ENCODE measurements at places on chromosomes 11 and 22.

DNA sequence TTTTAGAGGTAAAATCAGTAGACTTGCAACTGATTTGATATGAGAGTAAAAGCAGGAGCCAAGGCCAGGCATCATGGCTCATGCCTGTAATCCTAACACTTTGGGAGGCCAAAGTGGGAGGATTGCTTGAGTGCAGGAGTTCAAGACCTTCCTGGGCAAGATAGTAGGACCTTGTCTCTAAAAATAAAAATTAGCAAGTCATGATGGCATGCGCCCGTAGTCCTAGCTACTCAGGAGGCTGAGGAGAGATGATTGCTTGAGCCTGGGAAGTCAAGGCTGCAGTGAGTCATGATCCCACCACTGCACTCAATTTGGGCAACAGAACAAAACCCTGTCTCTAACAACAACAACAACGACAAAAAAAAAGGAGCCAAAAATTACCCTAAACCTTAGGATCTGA, 13.5 kb downstream of the SGSM3 start:
- DNase-seq = no peak

GRCh38 chr11:115423728-115424459, 80.3 kb downstream of the CADM1 start:
- no peak for DNase-seq

DNA sequence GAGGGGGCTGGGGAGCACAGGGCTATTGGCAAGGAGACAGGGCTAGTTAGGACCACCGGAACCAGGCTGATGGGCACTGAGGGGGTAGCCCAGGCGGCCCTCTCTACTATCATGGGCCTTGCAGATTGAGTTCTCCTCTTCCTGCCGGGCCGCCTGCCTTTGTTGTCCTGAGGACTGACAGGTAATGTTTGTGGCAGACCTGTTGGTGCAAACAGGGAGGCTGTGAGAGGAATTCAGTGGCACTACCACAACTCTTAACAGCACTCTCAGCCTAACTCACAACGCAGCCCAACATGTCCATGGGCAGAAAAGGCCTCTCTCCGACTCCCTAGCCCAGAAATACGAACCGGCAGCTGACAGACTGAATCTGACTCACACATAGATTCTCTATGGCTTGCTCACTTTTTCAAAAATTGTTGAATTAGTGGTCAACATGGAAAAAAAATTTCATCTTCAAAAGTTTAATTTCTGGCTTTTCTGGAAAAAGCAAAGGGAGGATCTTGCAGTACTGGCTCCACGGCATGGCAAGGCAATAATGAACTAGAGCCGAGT, 11.4 kb downstream of the KCNJ5 start:
- DNase-seq = no peak

DNA sequence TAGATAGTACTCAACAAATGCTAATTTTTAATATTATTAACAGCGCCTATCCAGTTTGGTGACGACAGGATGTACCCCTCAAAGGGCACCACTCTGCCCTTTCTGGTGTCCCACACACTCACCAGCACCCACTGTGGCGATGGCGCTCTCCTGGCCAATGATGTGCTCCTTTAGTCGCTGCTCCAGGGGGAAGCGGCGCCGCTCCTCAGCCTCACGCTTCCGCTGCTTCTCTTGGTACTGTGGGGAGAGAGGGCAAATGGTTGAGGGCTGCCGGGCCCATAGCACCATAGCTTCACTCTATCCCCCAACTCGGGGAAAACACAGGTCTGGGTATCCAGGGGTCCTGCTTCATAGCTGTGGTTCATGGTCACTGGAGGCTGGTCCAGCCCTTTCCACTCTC, 73.0 kb upstream of the PHOX2A start:
- no peak for DNase-seq

DNA sequence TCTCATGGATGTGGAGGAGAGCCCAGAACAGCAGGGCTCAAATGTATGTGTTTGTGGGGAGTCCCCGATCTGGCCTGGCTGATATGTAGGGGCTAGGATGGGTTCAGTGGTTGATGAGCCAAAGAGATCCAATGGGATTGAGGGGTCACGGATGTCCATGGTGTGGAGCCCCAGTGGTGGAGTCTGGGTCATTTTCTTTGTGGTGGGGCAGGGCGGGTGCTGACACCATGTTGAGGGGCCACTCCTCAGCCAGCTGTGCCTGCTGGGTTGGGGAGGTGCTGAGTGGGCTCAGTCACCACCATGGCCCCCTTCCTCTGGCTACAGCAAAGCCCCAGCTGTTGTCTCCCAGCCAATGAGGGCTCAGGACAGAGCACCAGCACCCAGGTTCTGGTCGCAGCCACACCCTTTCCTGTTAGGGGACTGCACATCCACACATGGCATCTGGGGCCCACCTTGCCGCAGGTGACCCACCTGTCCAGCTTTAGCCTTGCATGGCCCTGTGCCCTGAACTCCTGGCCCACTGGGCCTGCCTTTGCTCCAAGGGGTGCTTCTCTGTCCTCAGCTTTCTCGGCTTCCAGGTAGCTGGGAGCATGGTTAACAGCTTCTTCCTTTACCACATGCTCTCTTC, 3.2 kb upstream of the GNAZ start:
- no peak for DNase-seq

GRCh38 chr11:25988178-25988577, 343.8 kb upstream of the ANO3 start:
- DNase-seq = no peak

DNA sequence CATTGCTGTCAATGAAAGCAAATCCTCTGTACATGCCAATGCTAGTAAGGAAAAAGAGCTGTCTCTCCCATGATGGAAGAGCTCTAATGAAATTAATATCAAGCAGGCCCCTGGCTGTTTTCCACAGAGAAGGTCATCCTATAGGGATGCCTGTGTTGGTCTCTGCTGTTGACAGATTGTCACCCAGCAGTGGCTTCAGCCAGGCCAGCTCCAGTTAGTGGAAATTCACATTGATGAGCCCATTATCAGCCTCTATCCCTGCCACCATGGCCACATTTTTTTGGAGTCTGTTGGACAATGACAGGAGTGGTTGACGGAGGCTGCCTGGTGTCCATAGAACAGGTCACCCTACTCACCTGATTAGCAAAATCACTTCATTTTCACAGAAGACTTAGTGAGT, 104.3 kb downstream of the GGTLC2 start:
- DNase-seq = no peak

DNA sequence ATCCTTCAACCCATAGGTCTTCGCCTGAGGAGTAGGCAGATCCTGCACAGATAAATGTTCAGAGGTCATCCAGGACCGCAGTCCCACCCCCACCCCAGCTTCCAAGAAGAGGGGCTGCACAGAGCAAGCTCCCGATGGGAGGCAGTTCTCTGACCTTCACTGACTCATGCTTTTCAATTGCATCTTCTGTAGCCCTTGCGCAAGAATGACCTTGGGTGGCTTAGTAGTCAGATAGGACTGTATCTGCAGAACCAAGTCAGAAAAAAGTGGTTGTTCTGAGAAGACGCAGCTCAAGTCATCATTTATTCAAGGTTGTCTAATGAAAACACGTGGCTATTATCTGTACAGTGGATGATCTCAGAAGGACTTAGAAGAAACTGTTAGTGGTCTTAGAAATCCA, 16.4 kb upstream of the GRAMD1B start:
- DNase-seq = no peak

GRCh38 chr22:18064636-18065035, 13.2 kb upstream of the PEX26 start:
- no peak for DNase-seq

- DNase-seq = no peak
Observed at GRCh38 chr11:118226296-118226695, 1.5 kb upstream of the JAML start.

DNA sequence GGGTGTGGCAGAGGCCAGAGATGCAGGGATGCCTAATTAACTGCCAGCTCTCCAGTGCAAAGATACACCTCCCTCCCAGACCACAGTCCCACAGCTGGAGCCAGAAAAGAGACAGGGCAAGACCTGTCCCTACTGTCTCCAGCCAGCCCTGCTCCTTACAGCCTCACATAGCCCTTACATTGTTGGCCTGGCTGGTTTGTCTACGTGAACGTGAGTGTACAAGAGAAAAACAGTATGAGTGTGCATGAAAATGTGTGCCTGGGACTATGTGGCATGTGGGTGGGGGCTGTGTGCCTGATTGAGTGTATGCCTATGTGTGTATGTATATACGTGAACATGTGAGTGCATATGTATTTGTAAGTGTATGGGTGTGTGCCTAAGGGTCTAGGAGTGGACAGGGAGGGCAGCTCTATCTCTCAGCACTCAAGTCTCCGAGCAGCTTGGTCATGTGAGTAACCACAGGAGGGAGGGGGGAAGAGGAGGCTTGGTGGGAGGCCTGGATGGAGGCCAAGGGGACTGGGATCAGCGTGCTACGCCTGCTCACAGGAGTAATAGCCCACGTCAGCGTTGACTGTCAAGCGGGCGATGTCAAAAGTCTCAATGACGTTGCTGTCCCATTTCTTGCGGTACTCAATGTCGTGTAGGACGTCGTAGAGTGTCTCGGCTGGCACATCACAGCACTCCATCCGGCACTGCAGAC, 6.6 kb upstream of the ARAP1 start:
- no peak for DNase-seq

- DNase-seq = no peak
Observed at GRCh38 chr22:29313126-29313575, 2.3 kb downstream of the RASL10A start.

DNA sequence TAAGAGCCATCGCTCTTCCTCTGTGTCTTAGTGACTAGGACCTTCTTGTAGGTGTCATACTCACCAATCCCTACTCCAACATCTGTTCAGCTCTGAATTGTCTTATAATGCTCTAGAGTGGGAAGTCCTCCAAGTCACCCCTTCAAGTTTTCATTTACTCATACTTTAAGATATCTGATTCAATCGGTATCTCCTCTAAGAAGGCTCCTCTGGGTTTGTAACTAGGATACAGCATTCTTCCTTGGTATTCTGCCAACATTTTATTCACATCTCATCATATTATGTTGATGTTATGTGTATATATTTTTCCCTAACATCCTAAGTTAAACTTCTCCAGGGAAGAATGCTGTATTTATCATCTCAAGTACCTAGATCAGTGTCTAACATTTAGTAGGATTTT, 662.1 kb downstream of the NTM start:
- DNase-seq = no peak

DNA sequence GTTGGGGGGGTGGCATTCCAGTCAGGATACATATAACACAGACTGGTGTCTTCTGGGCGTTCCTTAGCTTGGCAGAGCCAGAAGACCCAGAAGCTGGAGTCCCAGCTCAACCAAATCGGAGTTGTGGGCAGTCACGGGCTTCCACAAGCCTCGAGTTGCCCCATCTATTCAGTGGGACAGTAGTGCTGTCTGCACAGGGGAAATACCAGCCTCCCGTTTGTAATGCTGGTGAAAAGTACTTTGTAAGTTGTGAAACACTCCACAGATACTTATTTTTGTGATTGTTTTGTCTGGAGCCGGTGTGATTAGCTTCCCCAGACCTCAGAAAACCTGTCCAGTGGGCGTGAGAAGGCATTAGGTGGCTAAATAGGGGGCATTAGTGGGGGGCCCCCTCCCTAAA, 13.6 kb downstream of the DGKZ start:
- DNase-seq = no peak

GRCh38 chr11:78100676-78101472, 21.2 kb upstream of the NDUFC2 start:
- no peak for DNase-seq

DNA sequence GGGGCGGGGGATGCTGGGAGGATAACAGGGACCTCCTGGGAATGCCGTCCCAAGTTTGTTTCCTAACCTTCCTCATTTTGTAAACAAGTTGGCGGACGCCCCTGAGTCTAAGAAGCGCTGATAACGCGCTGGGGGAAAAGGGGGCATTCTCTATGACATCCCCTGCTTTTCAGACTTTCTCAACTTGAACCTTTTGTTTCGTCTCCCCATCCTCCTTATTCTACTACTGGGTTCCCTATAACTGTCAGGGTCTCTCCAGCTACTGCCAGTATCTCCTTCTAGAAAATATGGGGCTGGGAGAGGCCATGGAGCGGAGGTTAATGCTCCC, 654 bp downstream of the TMEM86A start:
- DNase-seq = no peak
